ENCODE measurements at places on chromosomes 16 and 17.
A peak's percentile ranks its signal among the peaks of the same experiment; 100 is the strongest.

DNA sequence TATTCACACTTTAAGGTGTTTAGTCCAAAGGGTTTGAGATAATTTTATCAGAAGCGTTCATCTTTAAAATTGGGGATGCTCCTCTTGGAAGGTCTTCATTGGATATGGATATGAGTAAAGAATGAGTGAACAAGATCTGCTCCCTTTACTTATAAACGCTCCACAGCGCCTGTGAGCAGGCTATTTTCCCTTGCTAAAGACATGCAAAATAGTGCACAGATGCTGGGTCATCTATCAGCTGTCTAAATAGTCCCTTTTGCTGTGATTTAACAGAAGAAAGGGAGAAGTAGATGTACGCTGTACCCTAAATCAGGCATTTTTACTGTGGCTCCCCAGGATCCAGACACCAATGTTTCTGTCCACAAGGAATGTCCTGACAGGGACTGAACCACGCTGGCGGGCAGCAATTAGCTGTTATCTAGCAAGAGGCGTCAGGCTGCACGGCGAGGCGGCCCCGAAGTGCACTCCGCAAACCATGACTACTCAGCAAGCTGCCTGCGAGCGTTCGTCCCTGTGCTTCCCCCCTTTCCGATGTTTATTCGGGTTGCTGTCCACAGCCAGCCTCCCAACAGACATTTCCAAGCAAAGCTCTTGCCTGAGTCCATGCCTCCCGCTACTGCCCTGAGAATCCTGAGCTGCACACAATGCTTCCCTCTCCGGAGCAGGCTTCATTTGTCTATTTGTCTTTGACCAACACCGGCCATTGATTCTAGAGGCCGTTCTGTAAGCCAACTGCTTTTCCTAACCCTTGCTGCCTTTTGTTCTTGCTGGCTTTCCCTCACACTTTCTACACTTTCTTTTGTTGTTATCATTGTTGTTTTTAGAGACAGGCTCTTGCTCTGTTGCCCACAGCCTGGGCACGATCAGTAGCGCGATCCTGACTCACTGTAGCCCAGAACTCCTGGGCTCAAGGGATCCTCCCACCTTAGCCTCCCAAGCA, 55.7 kb upstream of the CNEP1R1 start:
- no peak for DNase-seq

GRCh38 chr17:72119873-72120641, 763 bp upstream of the SOX9 start:
- peak; percentile 70 for DNase-seq

GRCh38 chr17:48299760-48300159, 130.3 kb downstream of the SKAP1 start:
- no peak for DNase-seq

DNA sequence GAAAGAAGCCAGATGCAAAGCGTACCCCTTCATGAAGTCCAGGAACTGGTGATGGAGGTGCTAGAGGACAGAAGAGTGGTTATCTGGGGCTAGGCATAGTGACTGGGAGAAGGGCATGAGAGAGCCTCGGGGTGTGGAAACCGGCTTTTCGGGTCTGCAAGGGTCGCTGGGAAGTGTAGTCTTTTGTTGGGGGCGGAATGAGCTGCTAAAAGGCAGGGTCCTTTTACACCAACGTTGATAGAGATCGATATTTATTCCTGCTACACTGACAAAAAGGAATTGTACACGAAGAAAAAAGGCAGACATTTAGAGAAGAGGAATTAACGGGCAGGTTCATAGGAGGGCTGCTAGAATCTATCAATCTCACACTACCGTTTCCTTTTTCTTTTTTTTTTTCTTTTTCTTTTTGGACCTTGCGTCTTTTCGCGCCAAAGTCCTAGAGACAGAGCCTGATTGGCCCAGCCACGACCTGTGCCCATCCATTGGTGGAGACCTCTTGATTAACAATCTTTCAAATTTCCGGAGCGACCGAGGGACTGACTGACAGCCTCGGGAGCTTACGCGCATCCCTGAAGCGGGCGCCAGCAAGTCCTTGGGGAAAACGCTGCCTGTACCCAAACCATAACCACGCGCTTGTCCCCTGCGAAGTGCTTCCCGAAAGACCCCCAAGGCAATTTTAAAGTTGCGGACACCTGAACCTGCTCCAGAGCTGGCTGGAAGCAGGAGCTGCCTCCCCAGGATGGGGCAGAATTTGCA, 27.7 kb upstream of the DHRS7B start:
- DNase-seq = peak; percentile 24

DNA sequence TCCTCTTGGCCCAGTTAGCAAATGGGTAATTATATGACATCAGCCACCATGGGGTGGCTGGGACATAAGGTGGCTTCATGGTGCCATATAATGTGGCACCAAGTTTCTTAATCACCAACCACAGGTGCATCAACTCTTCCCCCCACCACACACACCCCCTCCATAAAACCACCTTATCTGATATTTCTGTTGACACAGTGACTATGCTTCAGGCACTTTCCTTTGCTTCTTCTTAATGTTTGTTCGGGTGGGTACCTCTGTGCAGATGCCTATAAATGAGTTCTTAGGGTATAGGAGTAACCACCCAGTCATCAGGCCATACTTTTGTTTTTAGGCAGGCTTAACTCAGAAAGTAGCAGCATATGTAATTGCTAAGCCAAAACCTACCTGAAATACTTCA, 29.5 kb downstream of the RNF43 start:
- no peak for DNase-seq
